ENCODE measurements at places on chromosomes 13 and 19.

DNA sequence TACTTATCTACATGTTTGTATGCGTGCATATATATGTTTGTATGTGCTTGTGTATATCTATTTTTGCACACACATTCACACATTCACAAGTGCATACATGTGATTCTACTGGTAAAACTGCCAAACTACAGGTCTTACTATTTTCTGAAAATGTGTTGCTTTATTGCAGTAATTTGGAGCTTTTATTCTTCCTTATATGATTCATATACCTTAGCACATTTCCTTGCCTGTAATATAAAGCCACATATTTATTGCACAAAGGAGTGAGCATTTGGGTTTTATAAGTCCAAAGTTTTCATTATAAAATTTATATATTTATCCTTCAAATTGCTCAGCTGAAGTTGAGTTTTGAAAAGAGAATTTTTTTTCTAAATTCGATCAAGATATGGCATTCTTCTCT is 1120.4 kb upstream of the PCDH9 start:
- DNase-seq: no peak

DNA sequence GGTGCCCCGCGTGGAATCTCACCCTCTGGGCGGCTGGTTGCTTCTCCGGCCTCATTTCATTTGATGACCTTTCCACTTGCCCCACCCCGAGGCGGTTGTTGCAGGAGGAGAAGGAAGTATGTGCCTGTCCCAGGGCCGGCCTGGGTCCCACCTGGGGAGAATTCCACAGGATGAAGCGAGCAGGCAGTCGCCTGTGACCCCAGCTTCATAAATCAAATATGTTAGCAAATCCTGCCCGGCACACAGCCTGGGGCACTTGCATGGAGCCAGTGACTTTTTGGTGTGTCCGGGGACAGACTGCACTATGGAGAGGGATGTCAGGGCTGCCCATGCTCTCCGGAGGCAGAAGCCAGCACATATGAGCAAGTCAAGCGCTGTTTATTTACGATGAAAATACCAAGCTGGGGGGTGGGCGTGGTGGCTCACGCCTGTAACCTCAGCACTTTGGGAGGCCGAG is 19.7 kb upstream of the ZBTB7A start:
- DNase-seq: no peak

GRCh38 chr13:20567881-20568528 is 1.0 kb downstream of the IFT88 start:
- DNase-seq: no peak

GRCh38 chr13:96994017-96994857 is at the start of gene OXGR1:
TSS of gene OXGR1 (minus strand) at chr13:96994476. CDS start at chr13:96987759, 6,717 bp downstream.
- DNase-seq: no peak

DNA sequence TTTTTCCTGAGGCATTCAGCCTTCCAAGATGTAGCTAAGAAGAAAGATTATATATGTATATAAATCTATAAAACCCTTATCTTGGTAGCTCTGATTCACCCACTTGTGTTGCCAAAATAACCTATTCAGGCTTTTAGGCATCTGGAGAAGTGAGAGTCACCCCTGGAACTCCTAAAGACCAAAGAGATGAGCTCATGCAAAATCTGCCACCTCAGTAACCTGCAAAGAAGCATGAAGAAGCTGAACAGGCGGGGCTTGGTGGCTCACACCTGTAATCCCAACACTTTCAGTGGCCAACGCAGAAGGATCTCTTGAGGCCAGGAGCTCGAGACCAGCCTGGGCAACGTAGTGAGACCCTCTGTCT is 393.7 kb downstream of the FOXO1 start:
- no peak for DNase-seq

GRCh38 chr13:112072534-112073244 is 5.7 kb downstream of the SOX1 start:
- no peak for DNase-seq

GRCh38 chr13:32264407-32264806 is 50.8 kb downstream of the ZAR1L start:
- no peak for DNase-seq

- no peak for DNase-seq
These were observed 16.2 kb downstream of the FRY start for GRCh38 chr13:32047793-32048192.

DNA sequence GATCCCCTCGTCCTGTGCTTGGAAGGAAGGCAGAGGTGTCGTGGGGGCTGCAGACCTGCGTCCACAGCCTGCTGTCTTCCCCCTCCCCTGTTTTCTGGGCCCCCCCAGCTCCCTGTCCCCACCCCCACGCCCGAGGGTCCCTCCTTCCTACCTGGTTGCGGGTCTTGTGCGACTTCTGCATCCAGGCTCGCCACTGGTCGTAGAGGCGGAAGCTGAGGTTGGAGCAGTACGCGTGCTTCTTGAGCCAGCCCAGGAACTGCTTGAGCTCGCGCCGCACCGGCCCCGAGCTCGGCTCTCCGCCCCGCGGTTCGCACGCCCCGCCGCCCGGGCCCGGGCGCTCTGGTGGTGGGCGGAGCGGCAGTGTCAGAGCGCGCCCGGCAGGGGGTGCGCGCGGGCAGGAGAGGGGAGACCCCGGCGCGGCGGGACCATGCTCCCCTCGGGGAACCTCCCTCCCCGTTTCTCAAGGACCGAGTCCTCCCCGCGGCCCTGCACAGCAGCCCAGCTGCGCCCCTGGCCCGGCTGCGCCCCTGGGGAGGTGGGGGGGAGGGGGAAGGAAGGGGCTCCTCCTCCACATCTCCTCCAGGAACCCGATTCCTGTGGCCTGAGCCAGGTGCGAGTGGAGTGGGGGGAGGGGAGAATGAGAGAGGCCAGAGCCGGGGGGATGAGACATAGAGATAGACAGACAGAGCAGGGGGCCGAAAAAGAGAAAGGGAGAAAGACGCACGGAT is 5.7 kb downstream of the REX1BD start:
- peak; percentile 81 for DNase-seq

- DNase-seq: no peak
These were observed 17.9 kb downstream of the NCAN start for GRCh38 chr19:19229701-19230100.

DNA sequence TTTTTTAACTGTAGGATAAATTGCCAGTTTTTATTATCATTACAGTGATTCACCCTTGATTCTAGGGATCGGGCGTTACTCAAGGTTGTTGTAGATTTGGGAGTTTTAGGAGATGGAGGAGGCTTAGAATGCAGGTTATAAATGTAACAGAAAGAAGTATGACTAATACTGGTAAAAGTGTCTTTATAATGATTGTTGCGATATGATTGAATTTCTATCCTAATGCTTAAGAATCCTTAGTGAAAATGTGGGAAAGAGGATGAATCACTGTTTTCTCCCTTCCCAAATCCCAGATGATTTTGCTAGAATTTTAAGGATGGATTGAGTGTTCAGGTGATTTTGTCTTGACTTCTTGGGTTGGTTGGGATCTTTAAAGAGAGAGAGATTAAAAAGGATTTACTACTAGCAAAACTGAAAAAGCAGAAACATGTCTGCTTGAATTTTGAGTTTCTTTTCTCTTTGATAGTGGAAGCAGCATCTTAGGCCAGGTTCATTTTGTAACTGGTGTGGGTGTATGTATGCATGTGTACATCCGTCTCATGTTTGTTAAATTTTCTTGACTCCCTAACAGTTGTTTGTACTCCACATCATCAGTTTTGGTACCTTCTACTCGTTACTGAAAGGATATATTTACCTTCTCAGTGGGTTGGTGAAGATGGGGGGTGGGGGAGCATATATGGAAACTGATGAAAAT is 25.9 kb downstream of the ARHGAP35 start:
- DNase-seq: no peak

All from DND-41 (cell line).